Epithelial cell of esophagus (primary cell): ENCODE measurements at places on chromosomes 1 and 21.
A peak's percentile ranks its signal among the peaks of the same experiment; 100 is the strongest.

DNA sequence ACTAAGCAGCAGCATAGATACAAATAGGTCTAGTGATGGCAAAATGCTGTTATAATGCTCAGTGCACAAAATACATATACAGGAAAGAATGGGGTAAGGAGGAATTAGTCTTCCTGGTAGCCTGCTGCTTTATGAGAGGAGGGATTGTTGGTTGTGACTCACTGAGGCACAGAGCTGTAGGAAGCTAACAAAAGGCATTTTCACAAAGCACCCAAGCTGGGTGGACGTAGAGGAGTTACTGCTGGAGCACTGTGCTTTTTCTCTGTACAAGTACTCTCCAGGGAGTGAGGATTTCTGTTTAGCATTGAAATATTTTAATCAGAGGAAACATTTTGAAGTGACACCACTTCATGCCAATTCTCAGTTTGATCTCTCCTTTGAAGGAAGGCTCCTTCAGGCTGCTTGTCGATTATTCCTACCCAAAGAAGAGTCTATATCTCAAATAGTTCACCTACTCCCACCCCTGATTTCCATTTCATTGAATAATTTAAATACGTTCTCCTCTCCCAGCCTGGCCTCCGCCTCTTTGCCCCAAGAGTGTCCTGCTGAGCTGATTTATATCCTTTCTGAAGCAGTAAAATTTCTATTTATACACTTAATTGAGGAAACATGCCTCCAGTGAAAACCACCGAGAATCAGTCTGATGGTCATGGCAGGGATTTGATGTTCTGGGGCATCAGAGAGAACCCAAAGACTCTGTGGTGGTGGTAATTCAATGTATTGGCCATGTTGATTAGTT lies 271.9 kb downstream of the HHAT start:
- no peak for DNase-seq

GRCh38 chr1:150995896-150996295 lies 10.8 kb downstream of the MINDY1 start:
- peak; percentile 28 for DNase-seq

DNA sequence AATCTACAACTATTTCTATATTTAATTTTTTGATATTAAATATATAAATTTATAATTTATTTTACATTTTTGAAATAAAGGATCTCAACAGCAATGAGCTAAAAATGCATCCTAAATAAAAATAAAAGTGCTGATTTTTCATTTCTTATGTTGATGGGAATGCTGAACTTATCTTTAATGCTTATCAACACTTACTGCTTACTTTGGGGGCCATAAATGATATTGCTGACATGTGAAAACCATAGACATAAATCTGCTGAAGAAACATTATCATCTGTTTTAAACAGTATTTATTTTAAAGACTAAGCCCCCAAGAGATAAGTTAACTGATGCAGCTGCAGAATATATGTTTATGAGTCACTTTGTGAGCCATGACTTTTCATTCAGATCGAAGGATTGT lies 594.1 kb upstream of the PKN2 start:
- DNase-seq, result no peak

- no peak for DNase-seq
These were observed 109.5 kb downstream of the LRRC53 start for GRCh38 chr1:74402873-74403272.

DNA sequence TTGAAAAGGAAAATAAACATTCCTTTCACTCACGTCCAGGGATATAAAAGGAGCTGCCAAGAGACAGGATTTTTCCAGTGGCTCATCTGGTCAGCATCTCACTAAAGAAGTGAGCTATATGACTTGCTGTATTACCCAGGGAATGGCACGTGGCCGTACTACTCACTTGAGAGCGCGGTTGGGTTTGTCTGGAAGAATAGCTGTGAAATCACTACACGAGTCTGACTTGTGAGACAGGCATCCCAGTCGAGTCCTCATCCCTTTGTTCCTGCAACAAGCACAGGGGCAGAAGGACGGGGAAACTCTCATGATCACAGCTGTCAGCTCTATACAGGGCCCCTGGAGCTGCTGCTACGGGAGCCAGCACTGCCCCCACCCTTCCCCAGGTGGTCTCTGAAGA lies 17.7 kb downstream of the RGS8 start:
- peak; percentile 14 for DNase-seq

GRCh38 chr1:80457409-80457808 lies 1343.3 kb upstream of the ADGRL2 start:
- no peak for DNase-seq

GRCh38 chr21:35933466-35933865 lies 126.9 kb downstream of the SETD4 start:
- DNase-seq, result peak; percentile 60

- DNase-seq, result no peak
These were observed 1.9 kb upstream of the MGST3 start for GRCh38 chr1:165629151-165629550.

DNA sequence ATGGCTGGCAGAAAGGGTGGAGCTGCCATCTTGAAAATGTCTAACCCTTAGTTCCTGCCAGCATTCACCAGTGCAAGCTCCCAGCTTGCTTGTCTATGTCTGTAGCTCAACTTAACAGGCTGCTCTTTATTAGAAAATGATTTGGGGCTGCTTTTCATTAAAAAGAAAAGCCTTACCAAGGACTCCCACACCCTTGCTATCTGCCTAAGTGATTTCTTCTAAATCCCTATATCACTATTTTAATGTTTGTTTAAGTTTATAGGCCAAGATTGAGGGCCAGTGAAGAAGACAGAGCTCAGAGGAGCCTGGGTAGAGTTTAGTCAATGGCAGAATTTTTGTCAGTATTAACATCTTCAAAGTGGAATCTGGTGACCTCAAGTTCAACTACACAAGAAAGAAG lies 336.8 kb upstream of the CHRM3 start:
- no peak for DNase-seq

DNA sequence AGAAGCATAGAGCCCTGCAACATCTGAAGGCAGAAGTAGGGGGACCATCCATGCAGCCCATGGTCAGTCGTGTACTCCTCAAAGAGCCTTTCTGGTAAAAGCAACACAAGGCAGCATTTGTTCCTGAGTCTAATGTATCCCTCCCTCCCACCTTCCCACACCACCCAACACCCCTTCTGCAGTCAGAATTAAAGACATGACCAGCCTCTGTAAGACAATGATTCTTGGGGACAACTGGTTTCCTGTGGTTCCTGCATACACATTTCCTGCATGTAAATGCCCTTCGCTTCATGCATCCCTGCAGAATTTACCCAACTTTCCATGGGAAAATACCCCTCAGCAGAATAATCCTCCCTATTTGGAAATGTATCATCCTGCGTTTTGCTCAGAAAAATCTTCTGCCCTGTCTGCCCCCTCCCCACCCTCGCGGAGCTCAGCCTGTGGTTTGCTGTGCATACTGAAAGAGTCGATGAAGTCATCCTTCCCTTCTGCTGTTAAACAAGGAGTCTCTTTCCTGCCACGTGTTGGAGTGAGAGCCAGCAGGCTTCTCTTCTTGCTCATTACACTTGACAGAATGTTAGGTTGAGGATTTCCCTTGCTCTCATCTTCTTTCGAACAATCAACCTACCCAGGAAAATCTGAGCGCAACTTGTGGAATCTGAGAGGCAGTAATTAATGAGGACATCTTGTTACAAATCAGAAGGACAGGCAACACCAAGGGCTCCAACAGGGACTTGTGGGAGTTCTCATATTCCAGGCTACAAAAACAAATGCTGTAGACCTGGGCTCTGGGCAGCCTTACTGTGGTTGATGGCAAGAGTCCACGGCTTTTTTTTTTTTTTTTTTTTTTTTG lies 4.7 kb downstream of the TNN start:
- peak; percentile 34 for DNase-seq

DNA sequence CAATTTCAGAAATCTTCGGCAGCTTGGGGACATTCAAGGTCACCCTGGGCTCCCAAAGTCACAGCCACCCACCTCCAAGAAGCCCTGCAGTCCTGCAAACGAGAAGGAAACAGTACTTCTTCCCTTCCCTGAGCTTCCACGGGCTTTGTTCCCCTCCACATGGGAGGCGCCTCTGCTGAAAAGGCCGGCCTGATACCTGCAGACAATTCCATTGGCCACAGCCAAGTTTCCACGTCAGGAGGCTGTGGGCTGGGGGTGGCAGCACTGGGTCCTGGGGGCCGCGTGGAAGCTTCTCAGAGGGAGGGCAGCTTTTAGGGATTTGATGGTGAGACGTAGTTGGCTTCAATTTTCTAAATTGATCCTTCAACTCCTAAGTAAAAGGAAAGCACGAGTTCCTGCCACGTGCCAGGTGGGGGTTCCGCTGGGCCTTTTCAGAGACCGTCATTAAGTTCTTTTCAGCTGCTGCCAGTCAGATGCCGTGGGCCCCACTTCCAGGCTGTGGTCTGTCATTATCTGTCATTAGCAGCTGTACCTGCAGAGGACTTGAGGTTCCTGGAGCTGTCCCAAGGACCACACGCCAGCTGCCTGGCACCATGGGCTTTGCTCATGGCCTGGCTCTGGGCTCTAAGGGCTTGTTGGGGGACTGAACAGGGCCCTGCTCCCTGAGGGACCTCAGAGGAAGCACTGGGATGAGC lies 98.7 kb downstream of the CRYAA start:
- no peak for DNase-seq

DNA sequence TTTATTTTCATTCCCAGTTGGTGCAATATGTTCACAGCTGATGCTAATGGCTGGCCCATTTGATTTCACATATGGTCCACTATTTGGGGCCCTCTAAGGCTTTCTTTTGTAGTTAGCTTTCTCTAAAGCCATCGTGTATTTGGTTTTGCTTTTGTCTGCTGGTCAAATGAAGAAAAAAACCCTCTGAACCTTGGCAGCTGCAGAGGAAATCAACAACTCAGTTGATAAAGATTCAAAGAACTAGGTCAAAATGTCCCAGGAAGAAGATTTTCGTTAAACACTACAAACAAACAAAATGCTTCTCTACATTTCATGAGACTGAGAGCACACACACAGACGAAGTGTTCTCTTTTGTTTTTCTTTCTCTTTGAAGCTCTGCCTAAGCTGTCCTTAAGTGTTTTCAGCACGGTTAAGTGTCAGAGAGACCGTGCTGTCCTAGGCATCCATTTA lies 655.0 kb downstream of the RWDD3 start:
- DNase-seq, result no peak

- DNase-seq, result no peak
These were observed 65.6 kb upstream of the TNR start for GRCh38 chr1:175808999-175809398.

GRCh38 chr21:38352536-38353219 lies 95.9 kb downstream of the KCNJ15 start:
- peak; percentile 79 for DNase-seq

- DNase-seq, result peak; percentile 36
These were observed 25.0 kb upstream of the CCDC27 start for GRCh38 chr1:3727042-3727824.

- no peak for DNase-seq
These were observed 181.4 kb upstream of the KIAA0040 start for GRCh38 chr1:175373786-175374623.

DNA sequence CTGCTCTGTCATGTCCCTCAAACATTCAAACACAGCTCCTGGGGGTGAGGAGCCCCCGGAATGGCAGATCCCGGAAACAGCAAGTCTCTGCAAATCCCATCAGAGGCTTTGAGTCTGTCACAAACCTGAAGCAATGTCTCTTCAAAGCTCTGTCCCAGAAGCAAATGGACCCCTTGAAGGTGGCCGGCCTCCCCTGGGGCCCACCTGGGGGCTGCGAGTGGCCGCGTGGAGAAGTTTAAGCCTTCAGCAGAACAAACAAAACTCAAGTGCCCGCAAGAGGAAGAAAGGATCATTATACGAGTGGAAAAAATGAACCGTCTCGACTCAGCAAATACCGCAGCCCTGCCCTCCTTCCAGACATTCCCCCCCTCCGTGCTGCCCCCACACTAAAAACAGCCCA lies 53.3 kb downstream of the PRDM16 start:
- DNase-seq, result no peak

- DNase-seq, result no peak
These were observed 827.7 kb upstream of the BRINP3 start for GRCh38 chr1:191305370-191305769.

GRCh38 chr1:68164918-68165317 lies 67.4 kb downstream of the WLS start:
- no peak for DNase-seq

DNA sequence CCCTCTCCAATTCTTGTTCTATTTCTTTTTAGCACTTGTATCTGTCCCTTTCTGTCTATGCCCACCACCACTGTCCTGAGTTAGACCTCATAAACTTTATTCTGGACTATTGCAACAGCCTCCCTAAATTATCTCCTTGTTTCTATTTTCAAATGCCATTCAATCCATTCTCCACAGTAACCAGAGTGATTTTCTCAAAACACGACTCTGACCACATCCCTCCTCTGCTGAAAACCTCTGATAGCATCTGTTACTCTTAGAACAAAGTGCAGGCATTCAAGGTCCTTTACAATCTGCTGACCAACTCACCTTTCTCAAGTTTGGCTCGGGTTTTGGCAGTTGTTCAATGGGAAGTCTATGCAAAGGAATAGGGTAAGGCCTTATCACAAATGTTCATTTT lies 22.8 kb upstream of the GPX7 start:
- DNase-seq, result no peak

DNA sequence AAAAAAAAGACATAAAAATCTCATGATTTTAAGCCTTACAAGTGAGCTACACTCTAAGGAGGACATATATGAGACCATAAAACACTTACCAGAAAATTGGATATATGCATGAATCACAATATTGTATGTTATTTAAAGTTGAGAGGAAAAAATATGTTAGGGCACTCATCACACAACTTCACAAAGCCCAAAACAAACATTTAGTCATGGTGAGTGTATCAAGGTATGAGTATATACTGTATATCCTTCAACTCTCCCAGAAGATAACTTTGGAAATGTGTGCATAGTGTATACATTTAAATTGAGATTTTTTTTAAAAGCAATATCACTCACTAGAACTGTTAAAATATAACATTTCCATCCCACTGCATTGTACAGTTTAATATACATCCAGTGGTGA lies 259.3 kb downstream of the SRGAP2C start:
- peak; percentile 77 for DNase-seq

DNA sequence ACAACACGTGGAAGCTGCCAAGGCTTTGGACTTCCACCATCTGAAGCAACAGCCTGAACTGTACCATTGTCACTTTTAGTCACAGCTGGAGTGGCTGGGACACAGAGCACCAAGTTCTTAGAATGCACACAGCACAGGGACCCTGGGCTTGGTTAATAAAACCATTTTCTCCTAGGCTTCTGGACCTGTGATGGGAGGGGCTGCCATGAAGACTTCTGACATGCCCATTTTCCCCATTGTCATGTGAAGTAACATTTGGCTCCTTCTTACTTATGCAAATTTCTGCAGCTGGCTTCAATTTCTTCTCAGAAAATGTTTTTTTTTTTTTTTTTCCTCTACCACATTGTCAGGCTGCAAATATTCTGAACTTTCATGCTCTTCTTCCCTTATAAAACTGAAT lies 138.6 kb upstream of the BRINP3 start:
- DNase-seq, result no peak

- peak; percentile 81 for DNase-seq
These were observed 16.2 kb upstream of the LIN9 start for GRCh38 chr1:226325178-226325577.
